Astrocyte of the hippocampus (primary cell): ENCODE measurements at places on chromosomes 5 and 9.

DNA sequence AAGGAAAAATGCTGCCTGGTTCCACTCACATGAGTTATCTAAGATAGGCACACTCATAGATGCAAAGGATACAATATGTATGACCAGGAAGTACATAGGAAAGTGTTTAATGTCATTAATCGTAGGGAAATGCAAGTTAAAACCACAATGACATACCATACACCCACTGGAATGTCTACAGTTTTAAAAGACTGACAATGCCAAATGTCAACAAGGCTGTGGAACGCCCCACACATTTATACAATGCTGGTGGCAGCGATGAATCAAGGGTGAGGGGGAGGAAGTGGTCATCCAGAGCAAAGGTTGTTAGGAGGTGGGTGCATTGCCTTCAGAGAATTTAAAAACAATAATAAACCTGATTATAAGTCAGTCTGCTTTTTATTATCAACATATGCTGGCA, 437.8 kb downstream of the ARHGEF28 start:
- peak; percentile 88 for DNase-seq

DNA sequence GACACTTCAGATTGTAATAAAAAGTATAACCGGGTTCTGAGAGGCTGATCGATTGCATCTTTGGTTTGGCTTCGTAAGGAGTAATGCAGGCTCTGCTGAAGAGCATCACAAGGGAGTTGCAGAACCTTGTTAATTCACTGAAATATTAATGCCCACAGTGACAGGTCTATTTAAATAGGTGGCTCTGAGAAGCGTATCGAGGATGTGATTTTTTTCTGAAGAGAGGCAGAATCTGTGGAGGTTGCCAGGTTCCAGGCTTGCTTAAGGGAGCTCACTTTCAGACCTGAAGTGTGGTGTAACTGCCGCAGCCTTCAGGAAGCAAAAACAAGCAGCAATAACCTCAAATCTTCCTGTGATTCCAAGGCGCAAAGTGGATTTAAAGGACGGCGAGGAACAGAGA, 80.3 kb downstream of the ANKRD33B start:
- DNase-seq, result no peak

DNA sequence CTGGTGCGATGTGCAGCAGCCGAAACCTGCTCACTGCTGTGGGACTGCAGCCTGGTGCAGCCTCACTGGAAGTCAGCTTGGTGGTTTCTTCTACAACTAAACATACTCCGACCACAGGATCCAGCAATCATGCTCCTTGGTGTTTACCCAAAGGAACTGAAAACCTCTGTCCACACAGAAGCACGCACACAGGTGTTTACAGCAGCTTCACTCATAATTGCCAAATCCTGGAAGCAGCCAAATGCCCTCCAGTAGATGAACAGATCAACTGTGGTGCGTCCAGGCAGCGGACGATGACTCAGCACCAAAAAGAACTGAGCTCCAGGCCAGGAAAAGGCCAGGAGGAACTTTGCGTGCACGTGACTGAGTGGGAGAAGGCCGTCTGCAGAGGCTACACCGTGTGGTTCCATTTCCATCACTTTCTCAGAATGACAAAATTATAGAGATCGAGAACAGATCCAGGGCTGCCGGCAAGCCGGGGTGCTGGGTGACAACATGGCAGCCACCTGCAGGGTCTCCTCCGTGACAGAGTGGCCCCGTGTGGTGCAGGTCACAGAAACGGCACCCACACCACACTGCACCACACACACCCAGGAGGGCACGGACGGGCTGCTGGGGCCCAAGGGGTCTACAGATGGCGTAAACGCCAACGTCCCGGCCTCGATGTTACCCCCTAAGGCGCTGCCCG, 23.1 kb upstream of the NSMF start:
- peak; percentile 80 for DNase-seq

DNA sequence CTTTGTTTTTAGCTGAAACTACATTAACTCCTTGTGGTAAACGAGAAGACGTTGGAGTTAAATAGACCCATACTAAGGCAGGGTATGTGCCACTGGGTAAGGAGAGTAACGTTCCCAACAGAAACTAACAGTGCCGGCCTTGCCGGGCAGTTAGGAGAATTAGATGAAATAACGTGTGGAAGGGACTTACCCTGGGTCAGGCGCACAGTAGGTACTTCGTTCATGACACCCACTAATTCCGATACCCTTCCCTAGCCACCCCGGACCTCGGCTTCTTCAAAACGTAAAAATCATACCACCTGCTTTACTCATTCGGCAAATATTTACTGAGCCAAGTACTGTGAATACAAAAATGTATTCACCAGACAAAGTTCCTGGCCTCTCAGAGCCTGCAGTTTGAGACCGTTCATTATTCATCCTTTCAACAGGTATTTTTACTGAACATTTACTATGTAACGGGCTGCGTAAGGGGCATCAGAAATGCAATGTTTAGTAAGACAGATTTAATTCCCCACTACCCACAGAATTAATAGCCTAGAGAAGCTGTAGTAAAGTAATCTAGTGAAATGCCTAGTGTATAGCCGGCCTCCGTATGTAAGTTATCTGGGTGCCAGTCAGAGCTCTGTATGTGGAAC, 3.2 kb upstream of the SMIM23 start:
- no peak for DNase-seq

DNA sequence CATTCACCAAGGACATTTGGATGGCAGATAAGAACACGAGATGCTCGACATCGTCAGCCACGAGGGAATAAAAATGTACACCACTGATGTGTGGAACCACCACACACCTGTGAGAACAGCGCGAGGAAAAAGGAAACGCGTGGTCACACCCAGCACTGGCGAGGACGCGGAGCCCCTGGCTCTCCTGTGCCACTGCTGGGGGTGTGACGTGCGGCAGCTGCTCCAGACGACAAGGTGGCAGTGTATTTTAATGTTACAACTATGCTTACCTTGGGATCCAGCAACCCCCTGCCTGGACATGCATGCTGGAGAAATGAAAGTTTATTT, 13.6 kb upstream of the CEP72 start:
- no peak for DNase-seq

GRCh38 chr5:38807570-38808483, 38.0 kb upstream of the OSMR start:
- peak; percentile 14 for DNase-seq

DNA sequence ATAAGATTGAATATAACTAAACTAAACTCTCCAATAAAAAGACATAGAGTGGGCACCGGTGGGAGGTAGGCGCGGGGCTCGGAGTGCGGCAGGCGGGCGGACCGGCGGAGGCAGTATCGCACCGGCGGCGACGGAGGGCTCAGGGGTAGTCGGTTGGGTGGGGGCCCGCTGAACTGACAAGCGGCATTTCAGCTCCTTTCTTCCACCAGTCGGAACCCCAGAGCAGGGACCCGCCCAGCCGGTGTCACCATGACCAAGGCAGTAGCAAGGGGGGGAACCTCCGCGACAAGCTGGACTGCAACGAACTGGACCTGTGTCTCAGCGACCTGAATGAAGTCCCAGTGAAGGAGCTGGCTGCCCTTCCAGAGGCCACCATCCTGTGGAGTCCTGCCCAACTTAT, 156.7 kb downstream of the HINT1 start:
- no peak for DNase-seq

GRCh38 chr5:78433972-78434371, 73.6 kb downstream of the SCAMP1 start:
- no peak for DNase-seq

DNA sequence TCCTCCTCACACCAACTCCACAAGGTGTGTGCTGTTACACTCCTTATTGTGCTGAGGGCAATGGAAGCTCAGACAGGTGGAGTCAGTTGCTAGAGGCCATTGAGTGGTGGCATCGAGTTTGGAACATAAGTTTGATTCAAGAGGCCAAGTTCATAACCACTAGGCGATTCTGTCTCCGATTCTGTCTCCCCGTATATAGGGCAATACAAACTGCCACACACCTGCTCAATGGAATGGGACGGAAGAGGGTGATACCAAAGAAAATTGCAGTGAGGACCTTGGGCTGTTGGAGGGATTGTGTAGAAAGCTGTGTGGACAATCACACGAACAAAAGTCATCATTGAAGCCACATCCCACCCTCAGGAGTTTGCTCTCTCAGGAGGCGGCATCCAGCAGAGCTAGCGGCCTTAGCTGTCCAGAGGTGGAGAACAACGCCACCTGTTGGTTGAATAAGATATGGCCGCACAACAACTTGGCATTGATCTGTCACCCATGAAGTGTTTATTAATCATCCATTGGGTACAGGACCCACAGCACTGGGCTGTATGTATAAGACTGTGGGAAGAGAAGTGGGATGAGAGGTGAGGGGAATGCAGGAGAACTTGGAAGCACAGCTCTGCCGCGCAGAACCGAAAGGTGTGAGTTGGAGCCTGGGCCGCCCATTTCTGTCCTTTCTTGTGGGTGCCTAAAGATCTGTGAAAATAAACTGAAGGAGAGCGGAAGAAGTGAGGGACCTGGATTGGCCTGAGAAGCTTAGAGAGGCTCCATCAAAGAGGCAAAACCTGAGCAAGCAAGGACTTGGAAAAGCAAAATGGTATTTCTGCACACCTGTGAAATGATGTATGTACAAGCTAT, 16.1 kb upstream of the NEUROG1 start:
- peak; percentile 87 for DNase-seq

GRCh38 chr9:133188006-133188842, 20.8 kb downstream of the OBP2B start:
- peak; percentile 23 for DNase-seq

- DNase-seq, result no peak
These were observed 55.3 kb downstream of the OR2K2 start for GRCh38 chr9:111274737-111275136.

- DNase-seq, result no peak
These were observed 91.9 kb upstream of the C9orf72 start for GRCh38 chr9:27665136-27665535.

DNA sequence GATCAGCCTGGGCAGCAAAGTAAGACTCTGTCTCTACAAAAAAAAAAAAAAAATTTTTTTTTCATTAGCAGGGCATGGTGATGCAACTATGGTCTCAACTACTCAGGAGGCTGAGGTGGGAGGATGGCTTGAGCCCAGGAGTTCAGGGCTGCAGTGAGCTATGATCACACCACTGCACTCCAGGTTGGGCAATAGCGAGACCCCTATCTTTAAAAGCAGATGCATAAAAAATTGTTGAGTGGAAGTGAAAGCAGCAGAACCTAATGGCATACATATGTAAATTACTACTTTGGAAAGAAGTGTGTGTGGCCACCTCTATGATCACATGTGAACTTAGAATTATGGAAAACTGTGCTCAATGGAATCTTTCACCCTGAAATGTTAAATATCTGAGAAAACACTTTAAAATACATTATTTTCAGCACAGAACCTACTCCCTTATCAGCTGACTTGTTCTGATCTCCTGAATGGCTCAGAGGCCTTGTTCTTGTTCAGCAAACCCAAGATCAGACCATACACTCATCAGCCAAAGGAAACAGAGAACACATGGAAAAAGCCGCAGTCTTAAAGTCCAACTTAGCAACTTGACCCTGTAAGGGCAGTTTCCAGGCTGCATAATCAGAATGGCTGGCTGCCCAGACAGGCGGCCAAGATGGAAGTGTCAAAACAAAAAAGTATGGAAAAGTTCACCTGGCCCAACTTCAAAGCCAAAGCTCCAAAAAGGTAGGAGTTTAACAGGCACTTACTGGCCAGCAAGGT, 56.5 kb downstream of the SIL1 start:
- peak; percentile 90 for DNase-seq

GRCh38 chr9:14909601-14909960, 647 bp downstream of the FREM1 start:
- DNase-seq, result no peak

DNA sequence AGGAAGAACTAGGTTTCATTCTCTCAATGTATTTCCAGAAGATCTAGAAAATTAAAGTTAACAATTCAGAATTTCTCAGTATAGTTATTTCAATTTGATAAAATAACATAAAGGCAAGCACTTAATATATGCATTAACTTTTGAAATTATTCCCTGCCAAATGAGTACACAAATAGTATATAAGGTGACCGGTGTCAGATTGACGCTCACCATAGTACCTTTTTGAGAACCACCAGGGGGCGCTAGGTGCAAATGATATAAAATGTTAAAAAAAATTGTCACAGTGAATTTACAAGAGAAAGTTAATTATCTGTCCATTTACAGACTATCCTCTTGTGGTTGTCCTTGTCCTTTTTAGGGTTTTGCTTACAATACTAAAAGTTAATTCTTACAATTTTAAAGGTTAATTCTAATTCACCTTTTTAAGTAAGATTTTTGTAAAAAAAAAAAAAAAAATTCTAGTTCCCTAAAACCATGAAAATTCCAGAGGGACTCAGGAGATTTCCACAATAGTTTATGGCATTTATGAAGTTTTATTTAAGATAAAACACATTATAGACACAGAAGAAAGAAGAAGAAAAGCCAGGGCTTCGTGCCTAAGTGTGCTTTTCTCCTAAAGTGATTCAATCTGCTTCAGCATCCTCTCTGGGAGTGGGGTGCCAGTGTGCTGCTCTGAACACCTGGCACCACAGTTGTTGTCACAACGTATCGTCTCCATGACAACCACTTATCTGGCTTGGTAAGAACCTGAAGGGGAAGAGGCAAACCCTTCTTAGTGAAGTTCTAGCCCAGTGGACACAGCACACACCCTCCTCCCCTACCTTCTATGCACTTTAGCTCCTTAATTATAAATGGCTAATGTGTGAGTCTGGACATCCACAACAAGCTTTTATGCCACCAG, 1.7 kb downstream of the ADAMTS16 start:
- peak; percentile 80 for DNase-seq

GRCh38 chr9:107690021-107690420, 200.5 kb upstream of the KLF4 start:
- no peak for DNase-seq

DNA sequence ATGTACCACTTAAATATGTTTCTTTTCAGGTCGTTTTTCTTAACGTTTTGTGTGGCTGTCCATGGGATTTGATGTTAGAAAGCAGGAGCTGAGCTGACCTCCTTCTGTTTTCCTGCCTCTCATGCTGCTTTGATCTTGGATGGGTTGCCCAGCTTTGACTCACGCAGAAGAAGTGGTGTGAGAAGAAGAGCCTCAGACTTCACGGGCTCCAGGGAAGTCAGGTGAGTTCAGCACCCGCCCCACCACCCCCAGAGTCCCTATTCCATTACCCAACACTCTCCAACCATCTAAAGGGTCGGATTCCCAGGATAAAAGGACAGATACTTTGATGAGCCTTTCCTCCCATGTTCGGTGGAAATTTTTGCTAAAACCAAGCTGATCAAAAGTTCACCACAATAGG, 373.4 kb downstream of the IRX2 start:
- DNase-seq, result no peak

- peak; percentile 82 for DNase-seq
These were observed 16.4 kb downstream of the JADE2 start for GRCh38 chr5:134541736-134542376.

- DNase-seq, result peak; percentile 63
These were observed 69.8 kb upstream of the RAI14 start for GRCh38 chr5:34586117-34586885.

GRCh38 chr5:113202746-113203716, 226.4 kb downstream of the DCP2 start:
- peak; percentile 84 for DNase-seq

- no peak for DNase-seq
These were observed 49.8 kb downstream of the PRKACG start for GRCh38 chr9:68964102-68964541.

DNA sequence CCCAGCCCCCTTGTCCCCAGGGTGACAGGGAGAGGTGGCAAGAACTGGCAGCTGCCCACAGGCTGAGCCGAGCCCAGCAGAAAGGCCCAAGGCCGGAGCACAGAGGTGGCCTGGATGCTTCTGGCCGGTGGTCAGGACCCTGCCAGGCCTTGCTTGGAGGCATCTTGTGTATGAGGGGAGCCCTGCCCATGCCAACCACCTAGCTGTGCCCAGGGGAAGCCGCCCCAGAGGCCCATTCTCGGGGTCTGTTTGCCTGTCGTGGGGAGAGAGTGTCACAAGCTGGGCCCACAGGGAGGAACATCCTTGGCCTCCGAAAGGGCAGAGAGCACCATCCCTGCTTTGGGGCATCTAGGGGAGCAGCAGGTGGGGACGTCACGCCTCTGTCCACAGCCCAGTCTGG, 10.0 kb downstream of the NKD2 start:
- DNase-seq, result no peak
